ENCODE measurements at places on chromosomes 12 and 14. TPM values are rescaled to one million over a fixed set of nuclear protein-coding genes. Genes with fewer than 3 reads are reported as not detected.

GRCh38 chr12:131912518-131913274 is 16.4 kb upstream of the PUS1 start:
- DNase-seq: peak; percentile 90

DNA sequence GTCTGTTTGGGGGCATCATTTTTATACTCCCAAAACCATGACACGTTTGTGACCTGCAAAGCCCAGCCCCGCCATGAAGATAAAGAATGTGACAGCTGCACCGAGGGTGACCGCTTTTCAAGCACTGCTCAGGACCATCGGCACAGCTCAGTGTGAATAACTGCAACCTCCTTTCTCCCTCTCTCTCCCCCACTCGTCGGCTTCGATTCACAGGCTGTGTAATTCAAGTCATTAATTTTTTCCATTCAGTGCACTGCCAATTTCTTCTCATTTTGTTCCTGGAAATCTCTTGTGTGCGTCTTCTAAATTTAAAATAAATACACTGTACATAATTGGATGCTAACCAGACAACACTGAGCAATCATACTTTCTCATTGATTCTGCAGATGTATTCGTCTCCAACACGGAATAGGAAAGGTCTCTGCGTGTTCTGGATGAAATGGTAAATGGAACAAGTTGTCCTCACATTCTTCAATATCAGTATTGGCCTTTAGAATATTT is 260.8 kb downstream of the TTC8 start:
- DNase-seq: no peak

Gene TAS2R8
- not detected for total RNA-seq

GRCh38 chr14:69105326-69105725 is 47.6 kb downstream of the DCAF5 start:
- peak; percentile 36 for DNase-seq

- DNase-seq: peak; percentile 68
Measured at GRCh38 chr14:105026033-105026785, 5.3 kb upstream of the CDCA4 start.
